CD4-positive, alpha-beta T cell treated with Interleukin-17A for 1 hour (primary cell): ENCODE measurements at places on chromosomes 2 and 18.

GRCh38 chr2:108565778-108566375 lies 31.6 kb downstream of the LIMS1 start:
- peak; percentile 31 for DNase-seq

- no peak for DNase-seq
These were observed 110.4 kb downstream of the ADCYAP1 start for GRCh38 chr18:1014951-1015624.

GRCh38 chr18:6543330-6543908 lies 128.7 kb upstream of the L3MBTL4 start:
- no peak for DNase-seq

GRCh38 chr2:233350708-233351107 lies 3.6 kb upstream of the DGKD start:
- no peak for DNase-seq

- no peak for DNase-seq
These were observed 281.2 kb upstream of the LYPD1 start for GRCh38 chr2:132951008-132951714.

DNA sequence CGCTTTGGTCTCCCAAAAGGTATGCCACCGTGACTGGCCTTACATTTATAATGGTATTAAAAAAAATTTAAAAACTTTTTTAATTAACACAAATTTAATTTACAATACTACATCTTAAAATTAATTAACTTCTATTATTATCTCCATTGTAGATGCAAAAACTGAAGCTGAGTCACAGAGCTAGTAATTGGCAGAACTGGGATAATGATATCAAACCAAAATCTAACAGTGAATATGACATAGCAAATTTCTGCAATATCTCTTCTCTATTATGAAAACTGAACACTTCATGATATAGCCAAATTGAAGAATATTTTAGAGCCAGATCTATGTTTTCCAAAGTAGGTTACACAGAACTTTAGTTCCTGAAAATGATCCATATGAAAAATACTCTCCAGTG lies 66.4 kb upstream of the CHAC2 start:
- DNase-seq: no peak

DNA sequence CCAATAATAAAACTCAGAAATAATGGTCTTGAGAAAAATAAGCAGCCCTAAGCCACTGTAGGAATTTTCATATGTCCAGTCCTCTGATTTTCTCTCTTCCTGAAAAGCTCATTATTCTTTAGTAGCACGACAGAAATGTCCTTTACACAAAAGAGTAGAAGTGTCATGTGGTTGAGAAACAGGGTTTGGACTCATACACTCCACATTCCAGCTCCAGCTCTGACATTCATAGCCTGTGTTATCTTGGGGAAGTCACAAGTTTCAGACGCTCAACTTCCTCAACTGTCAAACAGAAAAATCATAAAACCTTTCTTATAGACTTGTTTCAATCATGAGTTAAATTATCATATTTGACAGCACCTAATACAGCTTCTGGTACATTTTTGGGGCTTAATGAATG lies 511.5 kb downstream of the TNS1 start:
- DNase-seq: no peak

DNA sequence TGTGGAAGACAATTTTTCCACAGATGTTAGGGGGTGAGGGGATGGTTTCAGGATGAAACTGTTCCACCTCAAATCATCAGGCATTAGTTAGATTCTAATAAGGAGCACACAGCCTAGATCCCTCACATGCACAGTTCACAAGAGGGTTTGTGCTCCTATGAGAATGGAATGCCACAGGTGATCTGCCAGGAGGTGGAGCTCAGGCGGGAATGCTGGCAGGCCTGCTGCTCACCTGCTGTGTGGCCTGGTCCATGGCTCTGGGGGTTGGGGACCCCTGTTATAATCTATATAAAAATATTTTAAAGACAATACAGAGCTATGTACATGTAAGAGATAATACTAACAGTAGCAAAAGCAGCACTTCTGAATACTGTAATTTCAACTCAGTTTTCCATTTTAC lies 19.2 kb downstream of the CWC22 start:
- DNase-seq: no peak

- peak; percentile 43 for DNase-seq
These were observed 29.9 kb downstream of the ZEB2 start for GRCh38 chr2:144490017-144490416.

DNA sequence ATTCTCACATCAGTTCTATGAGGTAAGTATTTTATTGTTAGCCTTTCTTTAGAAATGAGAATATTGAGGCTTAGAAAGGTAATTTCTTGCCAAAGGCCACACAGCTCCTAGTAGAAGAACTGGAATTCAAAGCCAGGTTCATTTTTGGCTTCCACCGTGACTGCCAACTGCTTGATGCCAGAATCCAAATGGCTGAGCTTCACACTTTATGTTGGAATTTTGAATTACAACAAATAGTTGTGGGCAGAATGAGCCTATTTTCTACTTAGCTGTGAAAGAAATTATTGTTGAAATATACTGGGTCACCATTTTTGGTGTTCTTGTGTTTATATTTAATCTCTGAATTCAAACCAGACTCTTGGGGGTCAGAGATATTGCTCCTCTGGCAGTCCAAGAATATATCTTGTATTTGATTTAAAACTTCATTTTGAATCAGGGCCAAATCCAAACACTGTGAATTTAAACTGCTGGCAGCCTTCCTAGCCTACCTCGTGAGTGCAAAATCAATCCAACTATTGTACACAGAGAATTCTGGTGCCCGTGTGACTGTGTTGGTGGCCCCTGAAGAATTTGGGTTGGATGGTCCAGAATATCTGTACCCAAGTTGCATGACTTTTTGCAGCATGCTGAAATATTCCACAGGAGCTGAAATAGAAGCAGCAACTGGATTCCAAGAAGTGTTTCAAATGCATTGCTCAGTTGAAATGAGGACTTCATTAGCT lies 35.6 kb upstream of the LPIN1 start:
- no peak for DNase-seq

DNA sequence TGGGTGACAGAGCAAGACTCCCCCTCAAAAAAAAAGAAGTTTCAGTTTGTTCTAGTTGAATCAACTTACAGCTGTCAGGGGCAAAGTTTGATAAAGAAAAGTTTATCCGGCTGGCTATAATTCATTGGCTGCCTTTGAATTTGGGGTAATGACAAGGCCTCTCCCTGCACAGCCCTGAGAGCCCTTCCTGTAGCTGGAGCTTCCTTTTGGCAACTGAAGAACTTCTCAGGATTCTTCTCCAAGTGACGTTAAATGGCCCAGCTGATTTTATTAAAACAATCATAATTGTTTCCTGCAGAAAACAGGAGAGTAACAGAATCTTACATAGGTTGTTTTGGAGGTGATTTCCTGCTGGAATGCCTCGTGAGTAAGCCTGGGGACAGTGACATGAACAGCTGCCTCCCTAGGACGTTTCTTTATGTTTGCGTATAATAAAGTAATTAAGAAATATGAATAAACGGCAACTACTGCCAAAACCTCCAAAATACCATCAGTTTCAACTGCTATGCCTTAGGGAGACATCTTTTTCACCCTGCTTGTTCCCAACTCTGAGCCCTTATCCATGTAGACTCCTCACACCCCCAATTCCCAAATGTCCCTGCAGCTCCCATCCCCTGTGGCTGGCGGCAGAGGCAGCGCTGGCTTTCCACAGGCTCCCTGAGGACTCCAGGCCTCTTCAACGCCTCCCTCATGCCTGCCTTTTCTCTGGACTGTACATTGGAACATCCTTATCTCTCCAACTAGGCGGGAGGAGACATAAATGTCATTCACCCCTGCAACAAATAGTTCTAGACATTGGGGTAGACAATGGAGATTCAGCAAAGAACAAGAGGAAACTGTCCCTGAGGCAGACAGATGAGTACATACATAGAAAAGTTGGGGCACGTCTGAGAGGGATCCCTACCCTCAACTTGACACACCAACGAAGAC lies 59.2 kb upstream of the FZD7 start:
- DNase-seq: no peak

- peak; percentile 31 for DNase-seq
These were observed 40.4 kb downstream of the CYRIA start for GRCh38 chr2:16625201-16625729.

GRCh38 chr2:37775908-37776250 lies 104.4 kb upstream of the CDC42EP3 start:
- no peak for DNase-seq

DNA sequence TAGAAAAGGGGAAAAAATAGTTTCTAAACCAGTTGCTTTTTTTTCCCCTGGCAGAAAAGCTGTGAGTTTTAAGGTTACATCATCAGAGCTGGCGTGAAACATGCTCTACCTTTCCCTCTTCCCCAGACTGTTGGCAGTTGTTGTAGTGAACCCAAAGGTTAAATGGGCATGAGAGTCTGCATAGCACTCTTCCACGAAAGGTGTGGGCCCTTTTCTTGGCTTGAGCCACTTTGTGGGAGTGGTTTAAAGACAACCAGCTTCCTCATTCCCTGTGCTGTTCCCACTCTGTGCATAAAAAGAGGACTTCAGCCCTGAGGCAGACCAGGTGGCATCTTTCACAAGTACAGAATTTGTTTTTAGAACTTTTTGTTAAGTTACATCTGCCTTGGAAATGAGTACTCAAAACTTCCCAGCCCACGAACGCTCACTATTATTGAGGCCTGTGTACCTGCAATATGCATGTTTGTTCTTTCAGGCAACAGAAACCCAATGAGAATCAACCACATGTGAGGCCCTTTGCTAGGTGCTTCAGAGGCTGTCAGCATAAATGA lies 243.8 kb downstream of the BABAM2 start:
- DNase-seq: no peak

DNA sequence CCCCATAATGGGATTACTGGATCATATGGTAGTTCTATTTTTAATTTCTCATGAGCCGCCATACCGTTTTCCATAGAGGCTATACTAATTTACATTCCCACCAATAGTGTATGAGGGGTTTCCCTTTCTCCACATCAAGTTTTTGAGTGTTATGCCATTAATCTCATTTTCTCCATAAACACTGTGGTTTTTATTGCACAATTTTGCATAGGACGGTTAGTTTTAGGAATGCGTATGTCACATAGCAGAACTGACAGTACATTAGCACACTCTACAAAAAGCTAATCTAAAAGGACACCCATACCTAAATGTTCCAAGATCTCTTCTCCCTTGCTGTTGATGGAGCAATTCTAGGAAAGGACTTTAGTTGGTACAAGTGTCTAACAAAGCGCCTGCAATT lies 32.5 kb downstream of the DARS1 start:
- no peak for DNase-seq

DNA sequence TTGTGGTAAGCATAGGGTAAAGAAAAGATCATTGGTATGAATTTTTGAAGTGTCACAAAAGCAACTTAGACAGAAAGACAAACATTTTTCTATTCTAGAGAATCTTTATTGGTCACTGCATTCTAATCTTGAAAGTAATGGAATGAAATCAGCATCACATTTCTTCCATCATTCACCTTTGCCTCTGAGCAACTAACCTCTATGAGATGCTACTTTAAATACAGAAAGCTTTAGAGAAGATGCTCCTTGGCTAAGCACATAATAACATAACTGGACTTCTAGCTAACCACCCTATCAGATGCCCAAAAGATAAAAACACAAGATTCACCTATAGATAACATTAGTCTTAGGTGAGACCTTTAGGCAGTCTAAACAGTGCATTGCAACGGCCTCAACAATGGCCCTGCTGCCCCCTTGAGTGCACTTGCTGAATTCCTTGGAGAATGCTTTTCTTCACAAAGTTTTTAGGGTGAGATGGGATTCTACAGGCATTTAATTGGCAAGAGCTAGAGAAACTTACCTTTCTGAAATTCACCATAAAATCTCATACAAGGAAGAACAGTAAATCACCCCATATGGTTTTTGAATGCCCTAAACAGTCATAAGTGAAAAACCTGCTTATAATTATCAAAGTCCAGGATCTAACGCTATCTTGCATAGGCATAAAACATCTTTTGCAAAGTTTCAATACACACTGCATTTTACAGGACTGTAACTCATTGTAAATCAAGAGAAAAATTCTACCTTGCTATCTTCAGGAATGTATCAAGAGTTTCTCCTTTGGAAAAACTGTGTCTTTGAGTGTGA lies 791.3 kb upstream of the CHAC2 start:
- no peak for DNase-seq

DNA sequence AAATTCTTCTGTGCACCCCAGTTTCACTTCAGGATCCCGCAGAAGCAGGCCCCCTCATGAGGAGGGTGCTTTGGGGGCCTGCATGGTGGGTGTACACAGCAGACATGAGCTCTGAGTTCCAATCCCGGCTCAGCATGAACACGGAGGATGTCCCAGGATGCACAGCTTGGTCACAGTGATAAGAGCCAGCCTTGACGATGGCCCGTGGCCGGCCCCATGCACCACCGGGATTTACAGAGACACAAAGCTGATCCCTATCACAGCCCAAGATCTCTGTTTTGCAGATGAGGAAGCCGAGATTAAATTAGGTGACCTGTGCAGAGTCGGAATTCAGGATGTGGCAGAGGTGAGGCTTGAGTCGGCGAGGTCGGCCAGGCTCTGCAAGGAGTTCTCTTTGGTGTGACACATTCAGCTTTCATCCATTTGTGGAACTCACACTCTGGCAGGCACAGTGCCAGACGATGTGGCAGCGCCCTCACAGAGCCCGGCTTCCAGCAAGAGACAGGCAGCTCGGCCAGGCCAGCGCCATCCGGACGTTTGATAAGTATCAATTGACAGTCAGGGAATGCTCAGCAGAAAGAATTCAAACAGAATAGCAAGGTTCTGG lies 456.3 kb upstream of the MYT1L start:
- no peak for DNase-seq

DNA sequence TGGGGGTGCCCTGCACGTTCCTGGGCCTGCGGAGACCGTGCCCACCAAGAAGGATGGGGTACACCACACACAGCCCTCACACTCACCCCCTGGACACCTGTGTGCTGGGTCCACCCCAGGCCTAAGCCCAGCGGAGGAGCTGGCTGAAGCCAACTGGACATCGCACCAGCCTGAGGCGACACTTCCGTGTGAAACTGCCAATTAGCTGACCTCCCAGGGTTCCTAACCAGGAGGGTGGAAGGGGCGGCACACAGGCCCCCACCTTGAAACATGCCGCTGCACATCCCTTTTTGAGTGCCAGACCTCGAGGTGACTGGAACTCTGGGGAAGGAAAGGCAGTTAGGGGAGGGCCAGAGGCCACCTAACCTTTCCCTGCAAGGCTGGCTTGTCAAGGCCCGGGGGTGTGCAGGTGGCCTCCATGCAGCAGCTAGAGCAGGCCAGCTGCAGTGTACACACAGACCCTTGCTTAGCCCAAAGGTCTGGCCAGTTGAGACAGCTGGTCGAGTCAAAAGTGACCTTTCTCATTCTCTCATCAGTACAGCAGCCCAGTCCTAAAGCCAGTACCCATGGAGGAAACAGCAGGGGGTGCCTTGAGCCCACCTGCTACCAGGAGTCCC lies 4.5 kb downstream of the STK25 start:
- DNase-seq: no peak

- DNase-seq: no peak
These were observed 75.4 kb downstream of the EPC2 start for GRCh38 chr2:148719941-148720436.

- no peak for DNase-seq
These were observed 48.6 kb downstream of the UGGT1 start for GRCh38 chr2:128139624-128140023.

GRCh38 chr2:8558956-8559355 lies 122.9 kb upstream of the ID2 start:
- DNase-seq: no peak

- DNase-seq: no peak
These were observed 38.6 kb upstream of the IHH start for GRCh38 chr2:219099329-219099728.

GRCh38 chr2:82478641-82479040 lies 1980.4 kb downstream of the SUCLG1 start:
- DNase-seq: no peak

- no peak for DNase-seq
These were observed 48.6 kb downstream of the SLC8A1 start for GRCh38 chr2:40403233-40403836.
